ENCODE measurements at places on chromosomes 2 and 18.

DNA sequence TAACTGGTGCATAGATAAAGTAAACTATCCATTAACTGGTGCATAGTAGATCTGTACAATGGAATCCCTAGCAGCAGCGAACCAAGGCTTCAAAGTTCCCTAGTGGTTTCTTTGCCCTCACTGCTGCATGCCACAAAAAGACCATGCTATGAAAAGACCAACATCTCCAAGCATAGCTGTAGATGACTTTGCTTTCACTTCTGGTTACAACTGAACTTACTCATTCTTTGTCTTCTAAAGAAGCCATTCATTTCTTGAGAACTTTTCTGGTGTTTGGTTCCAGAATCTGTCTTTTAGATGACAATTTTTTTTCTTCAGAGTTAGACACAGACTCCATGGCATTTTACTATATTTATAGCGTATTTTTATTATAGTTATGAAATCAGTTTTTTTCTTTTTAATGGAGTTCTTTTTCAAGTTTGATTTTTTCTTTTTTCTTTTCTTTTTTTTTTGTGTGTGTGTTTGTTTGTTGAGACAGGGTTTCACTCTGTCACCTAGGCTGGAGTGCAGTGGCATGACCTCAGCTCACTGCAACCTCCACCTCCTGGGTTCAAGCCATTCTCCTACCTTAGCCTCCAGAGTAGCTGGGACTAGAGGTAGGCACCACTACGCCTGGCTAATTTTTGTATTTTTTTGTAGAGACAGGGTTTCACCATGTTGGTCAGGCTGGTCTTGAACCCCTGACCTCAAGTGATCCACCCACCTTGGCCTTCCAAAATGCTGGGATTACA lies 63.6 kb downstream of the SLC35F5 start:
- no peak for DNase-seq

DNA sequence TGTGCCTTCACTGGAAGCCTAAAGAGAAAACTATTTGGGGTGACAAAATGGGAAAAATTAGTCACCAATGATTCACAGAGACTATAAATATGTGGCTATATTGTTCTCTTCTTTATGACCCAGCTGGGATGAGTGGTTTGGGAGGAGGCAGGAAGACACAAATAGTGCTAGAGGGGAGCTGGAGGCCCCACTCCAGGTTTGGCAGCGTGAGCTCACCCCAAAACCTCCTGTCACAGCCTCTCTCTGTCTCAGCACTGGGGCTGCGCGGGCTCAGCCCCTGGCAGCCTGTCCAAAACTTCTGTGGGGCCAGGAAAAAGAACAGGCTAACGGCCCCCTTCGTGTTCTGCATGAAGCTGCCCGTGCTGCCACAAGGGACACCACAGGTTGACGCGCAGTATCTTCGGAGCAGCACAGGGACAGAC lies 73.2 kb upstream of the LCLAT1 start:
- DNase-seq, result no peak

- no peak for DNase-seq
Measured at GRCh38 chr18:75248426-75249174, 38.0 kb downstream of the TSHZ1 start.

GRCh38 chr2:138110453-138111083 lies 146.3 kb downstream of the HNMT start:
- DNase-seq, result no peak
